Stimulated activated CD8-positive, alpha-beta memory T cell treated with anti-CD3 and anti-CD28 coated beads, Interleukin-7, amount 100 ng/mL, for 24 hours (primary cell): ENCODE measurements at places on chromosomes 2 and 18.

- DNase-seq, result no peak
Measured at GRCh38 chr2:231245249-231246094, 47.0 kb downstream of the ARMC9 start.

DNA sequence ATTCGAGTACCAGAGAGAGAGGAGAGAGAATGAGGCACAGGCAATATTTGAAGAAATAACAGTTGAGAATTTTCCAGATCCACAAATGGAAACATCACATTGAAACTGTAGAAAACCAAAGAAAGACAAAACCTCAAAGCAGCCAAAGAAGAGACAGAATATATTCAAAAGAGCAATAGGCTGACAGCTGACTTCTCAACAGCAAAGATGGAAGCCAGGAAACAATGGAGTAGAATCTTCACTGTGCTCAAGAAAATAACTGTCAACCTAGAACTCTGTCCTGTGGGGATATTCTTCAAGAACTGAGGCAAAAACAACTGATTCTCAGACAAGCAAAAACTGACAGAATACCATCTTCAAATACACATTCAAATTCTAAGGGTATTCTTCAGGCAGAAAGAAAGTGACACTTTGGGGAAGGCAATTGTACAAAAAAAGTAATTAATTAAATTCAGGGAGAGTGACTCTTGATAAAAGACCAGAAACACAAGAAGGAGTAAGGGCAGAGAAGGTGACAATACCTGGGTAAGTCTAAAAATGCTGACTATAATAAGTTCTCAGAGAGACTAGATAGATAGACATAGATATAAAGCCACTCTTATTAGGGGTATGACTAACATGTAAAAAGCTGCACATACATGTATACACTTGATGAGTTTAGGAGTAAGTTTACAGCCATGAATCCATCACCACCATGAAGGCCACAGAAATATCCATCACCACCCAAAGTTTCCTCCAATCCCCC lies 25.6 kb downstream of the ANKMY1 start:
- DNase-seq, result no peak

- DNase-seq, result no peak
Measured at GRCh38 chr2:96877631-96878092, 7.8 kb upstream of the SEMA4C start.

DNA sequence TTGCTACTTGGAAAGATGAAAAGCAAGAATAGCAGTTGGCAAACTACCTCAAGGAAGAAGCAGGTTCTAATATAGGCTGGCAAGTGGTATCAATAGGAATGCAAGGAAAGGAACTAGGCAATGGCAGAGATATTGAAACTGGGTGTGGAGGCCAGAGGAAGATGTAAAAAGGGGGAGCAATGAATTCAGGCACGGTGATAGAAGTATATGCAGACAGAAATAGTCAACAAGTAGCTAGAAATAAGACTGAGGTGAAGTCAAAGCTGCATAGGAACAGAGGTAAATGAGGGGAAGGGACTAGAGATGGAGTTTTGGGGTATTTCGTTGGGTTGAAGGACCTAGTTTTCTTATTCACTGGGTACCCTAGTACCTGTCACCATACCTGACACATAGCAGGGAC lies 4.1 kb downstream of the PCBP1 start:
- no peak for DNase-seq

GRCh38 chr2:71934595-71935261 lies 212.9 kb downstream of the CYP26B1 start:
- DNase-seq, result no peak

GRCh38 chr18:56286775-56287325 lies 351.5 kb downstream of the TXNL1 start:
- no peak for DNase-seq

DNA sequence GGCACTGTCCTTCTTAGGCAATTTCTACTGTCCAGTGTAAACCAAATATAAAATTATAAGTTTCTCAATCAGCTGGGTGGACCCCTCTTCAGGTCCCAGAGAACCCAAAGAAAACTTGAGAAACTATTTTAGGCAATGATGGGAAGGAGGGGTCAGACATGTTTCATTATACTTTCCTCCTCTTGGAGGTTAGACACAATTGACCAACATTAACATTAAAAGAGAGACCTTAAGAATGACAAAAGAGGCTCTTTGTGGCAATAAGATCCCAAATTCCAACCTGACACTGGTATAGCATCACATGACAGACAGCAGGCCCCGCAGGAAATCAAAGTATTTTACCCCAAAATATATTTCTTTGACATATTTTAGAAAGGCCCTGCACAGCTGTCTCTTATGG lies 73.1 kb downstream of the LRRTM1 start:
- no peak for DNase-seq

GRCh38 chr2:64036034-64036705 lies 16.9 kb upstream of the VPS54 start:
- DNase-seq, result no peak

- no peak for DNase-seq
Measured at GRCh38 chr2:45720210-45720609, 68.7 kb downstream of the PRKCE start.

DNA sequence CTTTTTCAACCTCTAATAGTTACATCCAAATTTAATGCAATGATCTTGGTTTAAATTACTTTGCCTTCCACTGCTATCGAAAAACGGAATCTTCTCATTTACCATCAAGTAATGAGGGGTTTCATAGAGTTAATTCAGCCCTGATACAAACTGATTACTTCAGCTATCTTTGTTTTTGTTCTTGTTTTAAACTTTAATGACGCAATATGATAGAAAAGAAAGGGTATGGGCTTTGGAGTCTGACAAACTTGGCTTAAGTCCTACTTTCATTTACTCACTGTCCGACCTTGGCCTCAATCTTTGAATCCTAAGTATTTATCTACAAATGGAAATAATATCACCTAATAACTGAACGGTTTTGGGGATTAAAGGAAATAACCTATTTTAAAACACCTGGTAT lies 16.1 kb downstream of the ADAM17 start:
- no peak for DNase-seq

DNA sequence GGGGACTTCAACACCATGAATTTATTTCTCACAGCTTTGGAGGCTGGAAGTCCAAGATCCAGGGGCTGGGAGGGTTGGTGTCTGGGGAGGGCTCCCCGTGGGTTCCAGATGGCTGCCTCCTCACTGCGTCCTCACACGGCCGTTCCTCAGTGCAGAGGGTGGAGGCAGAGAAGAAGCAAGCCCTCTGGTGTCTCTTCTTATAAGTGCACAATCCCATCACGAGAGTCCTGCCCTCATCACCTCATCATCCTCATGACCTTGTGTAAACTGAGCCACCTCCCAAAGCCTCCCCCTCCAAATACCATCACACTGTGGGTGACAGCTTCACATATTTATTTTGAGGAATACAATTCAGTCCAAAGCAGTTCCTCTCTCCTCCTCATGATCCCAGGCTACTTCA lies 26.3 kb downstream of the TMEM163 start:
- DNase-seq, result no peak

DNA sequence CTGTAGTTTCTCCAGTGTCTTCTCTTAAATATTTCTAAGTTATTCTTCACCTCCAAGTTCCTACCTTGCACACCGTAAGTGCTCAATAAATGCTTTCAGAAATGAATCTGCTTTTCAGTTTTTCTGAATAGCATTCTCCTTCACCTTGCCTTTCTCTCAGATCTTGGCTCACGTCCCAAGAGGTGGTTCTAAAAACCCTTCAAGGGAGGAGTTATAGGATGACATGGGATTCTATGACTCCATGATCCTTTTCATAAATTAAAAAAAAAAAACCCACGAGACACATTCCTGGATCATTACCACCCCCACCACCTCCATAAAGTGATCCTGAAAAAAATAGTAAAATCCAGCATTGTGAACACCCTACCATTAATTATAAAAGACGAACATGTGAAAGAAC lies 11.7 kb downstream of the KCTD1 start:
- no peak for DNase-seq

- no peak for DNase-seq
Measured at GRCh38 chr18:78378983-78379382, 600.6 kb upstream of the SALL3 start.

GRCh38 chr2:130289780-130290179 lies 52.9 kb upstream of the IMP4 start:
- DNase-seq, result no peak

- DNase-seq, result no peak
Measured at GRCh38 chr18:77103991-77104531, 28.5 kb downstream of the MBP start.

DNA sequence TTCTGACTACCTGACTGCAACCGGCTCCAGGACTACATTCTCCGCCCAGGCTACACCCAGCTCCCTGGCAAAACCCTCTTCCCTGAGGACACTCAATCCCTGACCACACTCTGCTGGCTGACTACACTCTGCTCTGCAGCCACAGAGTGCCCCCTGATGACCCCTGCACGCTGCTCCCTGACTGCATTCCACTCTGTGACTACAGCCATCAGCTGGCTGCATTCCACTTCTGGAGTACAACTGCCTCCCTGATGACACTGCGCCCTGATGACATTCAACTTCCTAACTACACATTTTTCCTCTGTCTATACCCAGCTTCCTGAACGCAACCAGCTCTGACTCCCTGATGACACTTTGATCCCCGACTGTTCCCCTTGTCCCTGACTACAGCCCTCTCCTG lies 71.3 kb upstream of the NRXN1 start:
- DNase-seq, result no peak

DNA sequence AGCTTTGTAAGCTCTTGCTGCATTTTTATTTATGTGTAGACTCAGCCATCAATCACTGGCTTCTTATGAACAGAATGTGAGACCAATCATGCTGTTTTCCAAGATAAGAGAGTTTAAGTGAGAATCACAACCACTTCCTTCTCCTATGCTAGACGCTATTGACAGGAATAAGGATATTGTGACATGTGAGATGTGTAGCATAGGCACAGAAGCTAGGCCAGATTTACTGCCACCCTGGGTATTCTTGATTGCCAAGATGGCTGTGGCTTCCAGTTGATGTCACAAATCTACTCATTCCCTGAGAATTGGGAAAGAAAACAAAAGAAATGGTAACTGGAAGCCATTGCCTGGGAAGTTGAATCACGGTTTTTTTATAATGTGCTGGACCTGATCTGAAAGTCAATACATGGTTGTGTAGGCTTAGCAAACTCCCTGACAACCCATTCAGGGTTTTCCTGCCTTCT lies 49.9 kb downstream of the RAB27B start:
- no peak for DNase-seq

DNA sequence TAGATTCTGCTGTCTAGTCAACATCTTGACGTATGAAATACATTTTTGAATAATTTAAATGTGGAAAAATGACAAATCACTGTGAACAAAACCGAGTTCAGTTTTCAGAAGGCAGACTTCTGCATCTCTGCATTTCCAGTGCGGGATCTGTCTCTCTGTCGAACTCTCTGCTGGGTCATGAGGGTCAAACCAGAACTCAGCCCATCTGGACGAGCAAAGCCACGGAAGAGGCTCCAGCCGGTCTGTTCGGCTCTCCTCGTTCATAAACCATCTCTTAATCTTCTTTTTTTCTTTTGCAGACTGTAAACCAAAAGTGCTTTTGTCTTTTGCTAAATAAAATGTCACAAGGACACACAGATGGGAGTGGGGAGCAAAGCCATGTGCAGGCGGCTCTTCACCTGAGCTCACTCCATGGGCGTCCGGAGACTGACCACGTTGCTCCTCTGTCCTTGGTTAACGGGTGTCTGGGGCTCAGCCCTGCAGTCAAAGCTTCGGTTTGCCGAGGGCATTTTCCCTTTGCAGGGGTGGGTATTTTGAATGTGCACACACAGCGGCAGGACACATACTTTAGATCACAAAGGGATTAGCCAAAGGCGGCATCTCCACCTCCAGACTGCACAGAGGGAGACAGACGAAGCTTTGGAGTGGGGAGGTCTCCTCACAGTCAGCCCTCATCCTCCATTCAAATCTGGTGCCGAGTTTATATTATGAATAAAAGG lies 737.9 kb upstream of the SALL3 start:
- DNase-seq, result no peak

GRCh38 chr2:24317491-24317920 lies 42.8 kb downstream of the ITSN2 start:
- DNase-seq, result no peak

- no peak for DNase-seq
Measured at GRCh38 chr2:122737429-122738077, 982.1 kb downstream of the TSN start.

GRCh38 chr2:61434314-61434713 lies 36.6 kb downstream of the USP34 start:
- DNase-seq, result no peak

DNA sequence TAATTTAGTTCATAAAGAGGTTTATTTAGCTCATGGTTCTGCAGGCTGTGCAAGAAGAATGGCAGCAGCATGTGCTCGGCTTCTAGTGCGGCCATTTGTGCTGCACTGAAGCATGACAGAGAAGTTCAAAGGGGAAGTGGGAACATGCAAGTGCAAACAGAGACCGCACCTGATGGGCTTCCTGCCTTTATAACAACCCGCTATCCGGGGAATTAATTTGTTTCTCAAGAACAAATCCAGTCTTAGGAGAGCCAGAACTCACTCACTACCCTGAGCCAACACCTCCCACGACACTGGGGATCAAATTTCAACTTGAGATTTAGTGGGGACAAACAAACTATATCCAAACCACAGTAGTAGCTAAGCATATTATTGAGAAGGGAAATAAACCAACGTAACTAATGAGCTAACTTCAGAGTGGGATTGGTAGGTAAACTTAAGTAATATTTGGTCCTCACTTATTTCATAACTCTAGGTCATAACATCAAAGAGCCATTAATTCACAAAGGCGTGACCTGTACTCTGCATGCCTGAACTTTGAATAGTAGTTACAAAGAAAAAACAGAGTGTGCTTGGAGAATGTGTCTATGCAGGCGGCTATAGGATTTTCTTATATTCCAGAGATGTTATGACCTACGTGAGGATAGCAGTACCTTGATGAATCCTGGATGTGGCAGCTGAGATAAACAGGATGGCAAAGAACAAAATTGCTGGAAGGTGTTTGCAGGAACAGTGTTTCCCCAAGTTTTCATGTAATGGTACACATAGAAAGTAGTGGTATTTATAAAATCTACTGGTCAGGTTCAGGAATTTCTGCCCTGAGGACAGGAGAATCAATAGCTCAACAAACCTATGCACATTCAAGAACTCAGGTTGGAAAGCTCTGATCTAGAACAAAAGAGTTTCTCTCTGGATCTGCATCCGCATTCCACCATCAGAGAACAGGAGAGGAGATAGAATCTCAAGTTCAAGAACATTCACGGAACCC lies 845.9 kb upstream of the ID2 start:
- no peak for DNase-seq

GRCh38 chr2:46945671-46946070 lies 30.1 kb upstream of the MCFD2 start:
- DNase-seq, result no peak
